ENCODE measurements at places on chromosomes 2 and 18.

DNA sequence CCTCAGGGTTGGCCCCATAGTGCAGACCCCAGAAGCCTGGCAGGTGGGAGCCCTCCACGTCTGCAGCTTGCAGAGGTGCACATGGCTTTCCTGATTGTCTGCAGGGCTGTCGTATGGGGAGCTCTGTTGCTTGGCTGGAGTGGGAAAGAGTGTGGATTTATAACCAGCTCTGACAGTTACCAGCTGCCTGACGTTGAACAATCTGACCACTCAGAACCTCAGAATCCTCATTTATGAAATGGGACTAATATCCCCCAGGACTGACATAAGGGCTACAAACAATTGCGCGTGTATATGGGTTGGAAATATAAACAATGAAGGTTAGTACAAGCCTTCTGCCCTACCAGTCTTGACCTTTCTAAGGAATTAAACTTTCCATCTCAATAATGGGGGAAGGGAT, 13.9 kb upstream of the PXDN start:
- DNase-seq, result no peak

DNA sequence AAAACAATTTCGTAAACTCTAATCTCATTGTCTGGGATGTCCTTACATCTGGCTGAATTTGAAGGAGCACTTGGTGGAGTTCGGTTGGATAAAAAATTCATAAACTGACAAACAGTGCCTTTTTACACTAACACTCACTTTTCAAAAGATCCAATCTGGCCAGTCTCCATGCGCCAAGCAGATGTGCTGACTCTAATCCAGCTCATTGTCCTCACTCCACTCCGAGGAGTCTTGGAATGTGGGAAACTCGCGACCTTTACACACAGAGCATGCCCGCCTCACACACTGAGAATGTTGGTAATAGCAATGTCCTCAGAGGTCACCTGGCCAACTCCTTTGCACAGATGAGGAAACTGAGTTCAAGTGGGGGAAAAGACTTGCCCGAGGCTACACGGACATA, 66.8 kb downstream of the XDH start:
- DNase-seq, result no peak

- peak; percentile 55 for DNase-seq
Observed at GRCh38 chr2:106745468-106745867, 140.5 kb downstream of the ST6GAL2 start.

GRCh38 chr2:10019174-10019573, 24.2 kb upstream of the KLF11 start:
- no peak for DNase-seq

DNA sequence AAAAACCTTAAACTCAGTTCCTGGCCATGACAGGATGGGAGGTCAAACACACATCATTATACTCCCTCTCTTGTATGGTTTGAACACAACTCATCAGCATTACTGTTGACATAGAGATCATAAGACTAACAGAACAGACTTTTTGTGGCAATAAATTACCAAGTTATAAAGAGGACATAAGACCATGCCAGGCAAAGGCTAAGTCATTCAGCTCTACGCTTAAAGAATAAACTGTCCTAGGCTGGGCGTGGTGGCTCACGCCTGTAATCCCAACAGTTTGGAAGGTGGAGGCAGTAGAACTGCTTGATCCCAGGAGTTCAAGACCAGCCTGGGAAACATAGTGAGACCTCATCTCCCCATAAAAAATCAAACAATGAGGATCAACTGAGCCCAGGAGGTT, 16.4 kb downstream of the NLRC4 start:
- no peak for DNase-seq

DNA sequence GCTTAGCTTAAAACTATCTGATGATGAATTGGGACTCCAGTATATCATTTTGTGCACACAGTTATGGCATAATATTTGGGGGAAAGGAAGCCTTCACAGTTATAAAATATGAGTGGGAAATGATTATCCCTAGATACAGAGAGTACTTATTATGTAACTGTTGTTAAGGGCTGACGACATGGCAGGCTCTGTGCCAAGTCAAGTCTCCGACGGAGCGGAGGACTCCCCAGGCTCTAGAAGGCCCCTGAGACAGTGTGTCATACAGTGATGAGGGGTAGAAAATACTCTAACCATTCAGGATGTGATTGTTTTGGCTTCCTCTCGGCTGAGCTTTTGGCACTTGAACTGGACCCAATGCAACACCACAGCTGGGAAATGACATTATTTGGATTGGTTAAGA, 211.8 kb downstream of the SLC8A1 start:
- no peak for DNase-seq

GRCh38 chr2:212548455-212548819, 9.8 kb upstream of the ERBB4 start:
- no peak for DNase-seq

DNA sequence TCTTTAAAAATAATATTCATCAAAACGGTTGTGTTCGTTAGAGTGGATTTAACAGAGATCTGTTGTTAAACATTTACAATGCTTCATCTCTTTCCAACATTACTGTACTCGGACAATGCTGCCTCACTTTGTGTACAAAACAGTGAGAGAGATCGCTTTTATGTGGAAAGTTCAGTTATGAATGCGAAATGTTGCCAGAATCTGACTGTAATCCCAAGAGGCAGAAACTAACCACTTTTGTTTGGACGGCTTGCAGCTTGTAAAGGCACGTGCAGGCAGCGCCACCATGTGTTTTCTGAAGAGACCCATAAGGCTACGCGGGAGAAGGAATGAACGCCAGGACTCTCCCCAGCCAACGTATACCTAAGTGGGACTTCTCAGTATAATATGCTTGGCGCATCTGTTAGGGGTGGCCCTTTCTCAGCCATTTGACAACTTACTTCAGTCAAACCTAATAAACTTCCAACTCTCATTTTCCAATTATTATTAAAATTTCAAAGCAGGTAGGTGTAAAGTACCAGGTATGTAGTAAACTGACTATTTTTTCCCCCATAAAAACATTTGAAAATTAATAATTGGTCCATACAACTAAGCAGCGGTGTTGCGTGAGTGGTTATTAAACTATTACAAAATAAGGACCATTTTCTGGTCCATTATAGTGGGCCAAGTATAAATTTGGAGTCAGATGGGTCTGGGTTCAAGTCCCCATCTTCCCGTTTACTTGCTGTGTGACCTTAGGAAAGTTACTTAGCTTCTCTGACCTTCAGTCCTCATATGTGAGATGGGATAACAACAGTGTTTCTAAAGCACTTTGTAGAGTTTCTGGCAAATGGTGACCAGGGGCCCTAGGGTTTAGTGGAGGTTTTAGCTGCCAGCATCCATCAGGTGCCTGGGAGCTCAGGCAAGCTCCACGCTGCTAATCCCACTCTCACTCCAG, 5.6 kb upstream of the NAPG start:
- peak; percentile 51 for DNase-seq

GRCh38 chr2:10220902-10221391, 81.8 kb upstream of the HPCAL1 start:
- DNase-seq, result no peak

DNA sequence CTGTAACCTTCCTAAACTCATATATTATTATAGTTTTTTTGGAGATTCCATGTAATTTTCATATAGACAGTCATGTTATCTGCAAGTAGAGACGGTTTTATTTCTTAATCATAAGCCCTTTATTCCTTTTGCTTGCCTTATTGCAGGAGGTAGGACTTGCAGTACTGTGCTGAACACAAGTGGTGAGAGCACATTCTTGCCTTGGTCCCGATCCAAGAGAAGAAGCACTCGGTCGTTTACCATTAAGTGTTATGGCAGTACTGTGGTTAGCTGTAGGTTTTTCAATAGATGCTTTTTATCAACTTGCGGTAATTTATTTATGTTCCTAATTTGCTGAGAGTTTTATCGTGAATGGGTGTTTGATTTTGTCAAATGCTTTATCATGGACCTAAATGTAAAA, 305.7 kb downstream of the DYSF start:
- no peak for DNase-seq

DNA sequence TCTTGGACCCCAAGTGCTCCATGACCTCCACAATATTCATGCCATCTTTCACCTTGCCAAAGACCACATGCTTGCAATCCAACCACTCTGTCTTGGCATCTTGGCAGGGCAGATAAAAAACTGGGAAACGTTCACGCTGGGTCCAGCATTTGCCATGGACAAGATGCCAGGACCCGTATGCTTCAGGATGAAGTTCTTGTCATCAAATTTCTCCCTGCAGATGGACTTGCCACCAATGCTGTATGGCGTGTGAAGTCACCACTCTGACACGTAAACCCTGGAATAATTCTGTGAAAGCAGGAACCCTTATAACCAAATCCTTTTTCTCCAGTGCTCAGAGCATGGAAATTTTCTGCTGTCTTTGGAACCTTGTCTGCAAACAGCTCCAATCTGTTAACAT, 21.5 kb downstream of the CNOT11 start:
- DNase-seq, result no peak

- no peak for DNase-seq
Observed at GRCh38 chr2:2749206-2749598, 418.1 kb upstream of the MYT1L start.

DNA sequence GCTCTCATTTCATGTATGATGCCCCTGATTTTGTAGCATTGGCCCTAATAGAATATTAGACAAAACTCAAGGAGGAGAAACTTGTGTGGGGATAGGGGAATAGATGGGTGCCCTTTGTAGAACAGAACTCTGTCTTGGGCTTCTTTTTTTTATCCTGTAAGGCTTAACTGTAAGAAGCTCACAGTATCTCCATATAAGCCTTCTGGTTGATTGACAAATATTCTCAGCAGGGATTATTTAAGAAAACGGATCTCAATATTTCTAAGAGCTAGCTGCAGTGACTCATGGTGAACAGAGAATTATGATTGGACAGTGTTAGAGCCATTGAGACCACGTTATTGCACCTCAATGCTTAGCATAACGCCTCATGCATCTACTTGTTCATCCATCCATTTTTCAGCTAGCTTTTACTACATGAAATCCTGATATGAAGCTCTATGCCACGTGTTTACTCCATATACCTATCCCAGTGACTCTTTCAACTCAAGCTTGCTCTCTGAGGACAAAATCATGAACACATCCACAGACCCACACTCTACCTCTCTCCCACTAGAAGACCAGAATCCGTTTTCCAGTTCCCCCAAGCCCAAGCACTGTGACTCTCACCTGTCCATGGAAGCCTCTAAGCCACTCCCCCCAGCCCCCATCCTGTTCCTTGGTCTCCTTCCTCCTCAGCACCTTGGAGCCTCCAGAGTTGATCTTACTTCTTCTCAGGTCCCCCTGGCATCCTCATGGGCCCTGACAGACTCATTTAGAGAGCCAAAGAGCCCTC, 99.2 kb downstream of the BCL2L11 start:
- DNase-seq, result no peak

DNA sequence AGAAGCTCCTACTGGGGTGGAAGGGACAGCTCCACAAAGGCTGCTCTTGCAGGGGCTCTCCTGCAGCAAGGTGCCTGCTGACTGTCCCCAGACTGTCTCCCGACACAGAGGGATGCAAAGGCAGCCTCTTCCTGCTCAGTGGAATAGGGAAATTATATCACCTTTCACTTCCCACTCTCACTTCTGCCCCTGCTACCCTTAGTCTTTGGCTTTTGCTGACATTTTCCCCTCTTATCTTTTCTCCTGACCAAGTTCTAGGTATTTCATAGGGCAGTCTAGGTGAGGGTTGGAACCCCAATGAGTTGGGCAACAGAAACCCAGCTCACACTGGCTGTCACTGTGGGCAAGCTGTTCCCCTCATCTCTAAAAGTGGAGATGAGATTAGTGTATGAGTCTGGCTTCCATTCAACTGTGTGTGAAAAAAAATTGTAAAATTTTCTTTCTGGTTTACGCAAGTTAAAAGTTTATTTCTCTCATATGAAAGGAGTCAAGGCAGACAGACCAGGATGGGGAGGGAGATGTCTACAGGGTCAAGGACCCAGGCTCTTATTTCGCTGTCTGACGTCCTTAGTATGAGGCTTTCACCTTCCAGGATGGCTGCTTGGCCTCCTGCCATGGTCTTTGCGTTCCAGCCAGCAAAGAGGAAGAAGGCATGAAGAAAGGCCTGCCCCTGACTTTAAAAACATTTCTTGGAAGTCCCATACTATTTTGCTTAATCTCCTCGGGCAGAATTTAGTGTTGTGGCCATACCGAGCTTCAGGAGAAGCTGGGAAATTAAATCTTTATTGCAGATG, 7.5 kb upstream of the MOCOS start:
- DNase-seq, result no peak

DNA sequence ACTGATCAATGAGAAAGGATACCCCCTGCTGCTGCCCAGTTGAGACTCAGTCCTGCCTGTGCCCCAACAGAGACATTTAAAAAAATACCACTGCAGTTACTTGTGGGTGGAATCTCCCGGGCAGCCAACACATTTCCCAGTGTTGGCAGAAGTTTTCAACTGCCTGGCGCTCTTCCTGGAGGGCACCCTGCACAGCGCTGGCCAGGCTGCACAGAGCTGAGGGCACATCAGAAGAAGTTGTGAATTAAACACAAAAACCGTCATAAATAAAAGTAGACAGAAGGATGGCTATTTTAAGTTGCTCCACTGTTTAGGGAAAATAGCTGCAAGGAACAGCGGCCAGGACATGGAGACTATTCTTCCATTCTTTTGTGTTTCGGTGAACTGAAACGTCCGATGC, 110.2 kb upstream of the THOC1 start:
- DNase-seq, result no peak

DNA sequence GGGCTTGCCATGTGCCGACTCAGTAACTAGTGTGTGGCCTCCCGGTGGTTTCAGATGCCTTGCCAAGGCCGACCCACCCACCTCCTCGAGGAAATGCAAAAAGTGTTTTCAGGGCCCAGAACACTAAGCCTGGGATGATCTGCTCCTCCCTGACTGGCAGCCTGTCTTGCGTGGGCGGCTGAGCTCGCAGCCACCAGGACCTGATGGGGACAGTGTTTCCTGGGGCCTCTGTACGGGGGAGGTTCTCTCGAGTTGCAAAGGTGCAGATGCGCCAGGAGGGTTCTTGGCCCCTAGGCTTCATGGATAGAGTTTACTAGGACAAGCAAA, 85.2 kb downstream of the GLI2 start:
- no peak for DNase-seq

GRCh38 chr2:215658635-215659305, 222.9 kb upstream of the FN1 start:
- no peak for DNase-seq

GRCh38 chr2:201109186-201109585, 6.8 kb upstream of the CFLAR start:
- no peak for DNase-seq

GRCh38 chr18:9474108-9474982, 968 bp upstream of the RALBP1 start:
- no peak for DNase-seq

DNA sequence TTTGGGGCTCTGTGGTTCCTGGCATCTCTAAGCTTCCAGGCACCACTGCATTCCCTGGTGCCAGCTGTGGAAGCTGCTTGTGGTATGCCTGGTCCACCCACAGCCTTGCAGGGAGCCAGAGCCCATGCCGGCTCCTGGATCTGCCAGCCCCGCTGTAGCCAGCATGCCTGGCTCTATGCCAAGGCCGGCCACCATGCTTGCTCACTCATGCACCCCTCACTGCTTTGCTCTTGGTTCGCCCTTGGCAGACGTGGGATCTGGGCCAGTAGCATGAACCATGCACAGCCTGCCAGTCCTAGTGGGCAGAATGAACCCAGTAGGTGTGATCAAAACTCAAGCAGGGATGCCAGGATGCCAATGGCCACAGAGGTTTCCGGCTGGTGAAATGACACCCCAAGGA, 634.2 kb upstream of the TMEFF2 start:
- no peak for DNase-seq
